ENCODE measurements at places on chromosomes 6 and 20.

DNA sequence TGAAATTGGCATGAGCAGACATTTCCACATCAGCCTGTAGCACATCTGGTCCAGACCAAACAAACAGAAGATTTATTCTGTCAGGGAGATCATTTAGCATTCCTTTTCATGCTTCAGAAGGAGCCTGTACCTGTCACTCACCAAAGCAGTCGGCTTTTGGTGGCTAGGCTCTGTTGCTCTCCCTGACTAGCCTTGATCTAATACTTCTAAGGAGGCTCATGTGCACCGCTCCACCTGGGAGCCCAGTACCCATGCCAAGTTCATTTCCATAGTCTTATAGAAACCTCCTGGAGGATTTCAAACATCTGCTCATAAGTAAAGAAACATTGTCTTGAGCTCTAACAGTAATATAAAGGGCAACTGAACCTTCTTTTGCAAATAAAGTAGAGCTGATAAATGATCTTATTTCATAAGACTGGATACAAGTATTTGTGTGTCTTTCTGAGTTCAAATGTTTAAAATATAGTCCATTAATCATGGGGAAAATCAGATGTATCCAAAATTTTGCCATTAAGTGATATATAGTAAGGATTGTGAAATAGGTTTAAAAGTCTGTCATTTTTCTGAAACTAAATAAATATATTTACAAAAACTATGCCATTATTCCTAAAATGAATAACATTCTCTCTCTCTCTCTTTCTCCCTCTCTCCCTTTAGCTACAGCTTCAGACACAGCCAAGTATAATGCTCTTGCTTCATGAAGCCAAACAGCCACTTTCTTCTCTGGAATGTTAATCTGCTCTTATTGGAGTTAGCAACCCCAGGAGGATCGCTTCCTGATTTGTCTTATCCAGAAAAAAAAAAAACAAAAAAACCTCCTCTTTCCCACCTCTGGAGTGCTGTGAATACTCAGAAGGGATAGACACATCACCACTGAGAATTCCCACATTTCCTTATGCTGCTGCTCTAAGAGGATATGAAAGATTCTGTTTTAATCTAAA lies 192.7 kb upstream of the TFAP2D start:
- DNase-seq: no peak

GRCh38 chr6:133948472-133948871 lies 4.6 kb upstream of the TBPL1 start:
- DNase-seq: no peak

- DNase-seq: peak; percentile 9
Measured at GRCh38 chr6:136784910-136785746, 7.1 kb downstream of the MAP3K5 start.

GRCh38 chr6:147058786-147059385 lies 145.3 kb upstream of the STXBP5 start:
- no peak for DNase-seq

DNA sequence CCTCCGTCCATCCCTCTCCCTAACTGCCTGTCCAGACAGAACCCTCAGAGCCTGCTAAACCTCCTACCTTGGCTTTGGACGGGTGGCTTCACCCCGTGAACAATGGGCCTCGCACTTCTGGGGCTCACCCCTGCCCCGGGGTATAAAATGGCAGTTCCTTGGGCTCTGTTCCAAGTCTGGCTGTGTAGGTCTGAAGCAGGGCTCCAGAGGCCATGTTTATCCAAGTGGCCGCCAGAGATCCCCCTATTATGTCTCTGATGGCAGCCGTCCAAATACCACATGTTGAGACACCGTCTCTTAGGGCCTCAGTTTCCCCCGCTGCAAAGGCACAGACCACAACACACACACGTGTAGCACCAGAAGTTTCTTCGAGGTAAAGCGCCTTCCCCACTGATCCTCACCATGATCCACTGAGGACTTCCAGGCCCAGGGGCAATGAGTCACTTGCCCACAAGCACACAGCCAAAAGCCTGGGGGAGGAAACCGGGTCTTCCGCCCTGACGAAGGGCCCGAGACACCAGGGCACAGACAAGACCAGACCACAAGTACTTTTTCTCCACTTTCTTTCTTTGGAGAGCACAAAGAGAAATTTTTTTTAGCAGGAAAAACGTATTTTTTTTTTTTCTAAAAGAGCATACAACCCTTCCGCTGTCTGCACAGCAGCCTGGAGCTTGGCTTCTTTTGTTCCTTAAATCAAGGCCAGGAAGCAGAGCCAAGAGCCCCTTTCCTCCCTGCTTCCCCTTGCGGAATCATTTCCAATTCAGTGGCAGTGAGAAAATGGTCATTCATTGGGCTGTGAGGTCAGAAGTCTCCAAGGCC lies 11.8 kb downstream of the CPNE5 start:
- no peak for DNase-seq

DNA sequence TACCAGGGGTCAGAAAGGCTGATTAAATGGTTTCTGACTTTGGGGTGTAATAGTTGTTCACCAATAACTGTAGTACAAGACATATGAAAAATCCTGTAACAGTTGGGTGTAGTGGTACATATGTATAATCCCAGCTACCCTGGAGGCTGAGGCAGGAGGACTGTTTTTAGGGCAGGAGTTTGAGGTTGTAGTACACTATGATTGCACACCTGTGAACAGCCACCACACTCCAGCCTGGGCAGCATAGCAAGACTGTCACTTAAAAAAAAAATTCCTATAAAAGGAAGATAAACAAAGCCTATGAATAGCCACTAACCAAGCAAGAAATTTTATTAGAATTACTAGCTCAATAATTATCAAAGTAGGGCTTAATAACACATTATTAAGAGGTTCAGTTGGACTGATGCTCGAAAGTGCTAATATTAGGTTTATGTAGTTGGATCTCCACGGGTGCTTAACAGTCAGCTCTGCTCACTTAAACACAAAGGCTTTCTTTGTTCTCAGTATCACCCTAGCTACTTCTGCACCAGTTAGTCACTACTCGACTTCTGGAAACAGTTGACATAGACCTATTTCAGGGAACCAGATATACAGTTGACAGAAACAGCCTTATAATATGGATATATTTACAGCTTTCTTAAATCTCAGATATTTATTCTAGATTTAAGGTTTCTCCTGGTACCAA lies 113.0 kb downstream of the MTFR2 start:
- no peak for DNase-seq

DNA sequence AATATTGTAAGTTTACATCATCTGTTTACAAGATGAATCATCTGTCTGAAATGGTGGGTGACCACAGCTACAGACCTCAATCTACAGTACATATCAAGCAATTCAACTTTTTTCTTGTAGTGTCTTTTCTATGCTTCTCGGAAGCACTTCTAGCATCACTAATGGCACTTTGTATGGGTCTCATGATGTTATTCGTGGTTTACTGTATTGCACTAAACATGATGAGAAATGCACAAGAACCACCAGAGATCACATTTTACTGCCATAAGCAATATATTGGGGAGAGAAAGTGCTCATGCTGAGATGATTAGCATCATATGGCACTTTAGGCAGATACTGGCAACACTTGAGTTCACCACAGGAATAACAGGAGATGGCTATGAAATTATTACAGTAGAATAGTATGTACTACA lies 15.4 kb upstream of the BTBD3 start:
- DNase-seq: no peak

DNA sequence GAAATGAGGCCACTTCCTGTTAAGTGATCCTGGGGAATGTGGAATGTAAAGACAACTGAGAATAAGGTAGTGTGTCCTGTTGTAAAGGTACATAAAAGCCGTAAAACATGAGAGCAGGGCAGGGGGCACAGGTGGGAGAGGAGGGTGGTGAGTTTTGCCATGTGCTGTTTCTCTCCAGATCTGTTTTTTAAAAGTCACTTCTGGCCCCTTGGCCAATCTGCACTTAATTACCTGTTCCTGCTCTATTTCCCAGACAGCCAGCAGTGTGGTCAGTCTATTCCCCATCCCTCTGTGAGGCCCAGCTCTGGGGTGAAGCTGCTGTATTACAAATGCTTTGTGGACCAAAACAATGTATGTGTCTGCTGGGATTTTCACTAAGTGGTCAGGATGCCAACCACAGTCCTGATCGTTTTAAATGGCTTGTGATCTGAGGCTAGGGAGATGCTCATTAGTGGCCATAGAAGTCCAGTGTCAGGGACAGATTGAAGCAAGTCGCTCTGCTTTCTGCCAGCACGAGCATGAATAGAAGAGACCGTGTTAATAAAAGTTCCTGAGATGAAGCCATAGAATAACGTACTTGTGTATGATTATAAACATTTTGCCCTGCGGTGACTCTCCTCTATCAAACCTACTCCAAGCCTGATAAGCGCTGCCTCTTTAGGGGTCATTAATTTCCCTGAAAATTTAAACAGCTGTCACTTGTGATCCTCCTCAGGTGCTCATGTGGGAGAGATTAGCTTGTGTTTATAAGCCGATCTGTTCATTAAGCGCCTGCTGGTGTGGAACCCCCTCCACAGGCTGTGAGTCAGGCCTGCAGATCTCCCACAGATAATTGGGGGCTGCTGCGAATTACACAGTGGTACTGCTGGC lies 111.8 kb upstream of the CENPW start:
- no peak for DNase-seq

DNA sequence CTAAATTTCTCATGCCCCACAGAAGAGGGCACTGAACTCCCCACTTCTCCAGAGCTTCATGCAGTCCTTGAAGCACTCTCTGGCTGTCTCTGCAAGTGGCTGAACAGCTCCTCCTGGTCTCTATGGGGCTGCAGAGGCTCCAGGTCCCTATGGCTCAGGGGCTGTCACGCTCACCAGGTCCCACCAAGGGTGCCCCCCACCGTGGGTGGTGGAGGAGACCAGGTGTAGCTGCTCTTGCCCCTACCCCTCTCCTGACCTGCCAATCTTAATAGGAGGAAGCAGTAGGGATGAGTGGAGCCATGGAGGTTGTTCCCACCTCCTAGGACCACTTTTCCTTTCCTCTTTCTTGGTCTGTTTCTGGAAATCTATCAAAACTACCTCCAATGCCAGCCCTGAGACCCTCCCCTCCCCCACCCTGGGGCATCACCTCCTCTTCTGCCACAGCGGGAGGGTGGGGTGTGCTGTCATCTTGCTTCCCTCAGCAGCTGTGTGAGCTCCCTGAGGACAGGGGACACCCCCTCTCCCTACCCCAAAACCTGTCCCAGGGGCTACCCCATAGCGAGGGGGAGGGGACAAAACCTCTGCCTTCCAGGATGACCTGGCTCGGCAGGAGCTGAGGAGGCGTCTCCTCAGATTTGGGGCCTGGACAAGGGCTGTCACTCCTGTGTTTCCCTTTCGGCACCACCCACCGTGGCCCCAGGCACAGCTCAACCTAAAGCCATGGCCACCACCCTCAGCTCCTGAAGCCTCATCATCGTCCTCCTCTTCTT lies 12.0 kb upstream of the RAET1E start:
- no peak for DNase-seq

GRCh38 chr6:52390361-52390727 lies 28.4 kb downstream of the PAQR8 start:
- DNase-seq: peak; percentile 30

GRCh38 chr6:3808199-3808598 lies 41.0 kb upstream of the FAM50B start:
- no peak for DNase-seq

- DNase-seq: no peak
Measured at GRCh38 chr6:5619249-5619648, 357.9 kb downstream of the FARS2 start.

- no peak for DNase-seq
Measured at GRCh38 chr6:118134206-118134605, 227.1 kb downstream of the SLC35F1 start.

DNA sequence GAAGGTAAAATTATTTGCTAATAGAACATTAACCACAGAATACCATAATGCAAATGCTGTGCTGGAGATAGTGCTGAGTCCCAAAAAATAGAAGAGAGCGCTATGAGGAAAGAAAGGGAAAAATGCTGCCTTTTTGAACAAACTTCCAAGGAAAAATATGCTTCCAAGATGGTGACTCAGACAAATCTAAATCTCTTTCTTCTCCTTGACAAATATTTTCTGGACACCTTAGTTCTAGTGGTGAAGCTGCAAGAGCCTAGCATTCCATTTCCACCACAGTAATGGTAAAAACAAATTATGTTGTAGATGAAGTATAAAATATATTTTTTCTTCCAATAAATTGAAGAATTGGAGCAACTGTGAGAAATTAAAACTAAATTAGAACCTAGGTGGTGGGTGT lies 155.6 kb upstream of the TBX18 start:
- DNase-seq: no peak

DNA sequence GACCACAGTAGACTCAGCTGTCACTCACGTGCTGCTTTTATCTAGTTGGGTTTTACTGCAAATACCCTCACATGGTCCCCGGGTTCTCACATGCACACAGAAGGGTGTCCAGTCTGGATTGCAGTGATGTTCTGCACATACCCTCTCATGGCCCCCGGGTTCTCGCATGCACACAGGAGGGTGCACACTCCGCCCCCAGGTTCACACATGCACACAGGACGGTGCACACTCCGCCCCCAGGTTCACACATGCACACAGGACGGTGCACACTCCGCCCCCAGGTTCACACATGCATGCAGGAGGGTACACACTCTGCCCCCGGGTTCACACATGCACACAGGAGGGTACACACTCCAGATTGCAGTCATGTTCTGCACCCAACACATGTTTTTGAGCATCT lies 224.3 kb downstream of the ERMARD start:
- DNase-seq: no peak

DNA sequence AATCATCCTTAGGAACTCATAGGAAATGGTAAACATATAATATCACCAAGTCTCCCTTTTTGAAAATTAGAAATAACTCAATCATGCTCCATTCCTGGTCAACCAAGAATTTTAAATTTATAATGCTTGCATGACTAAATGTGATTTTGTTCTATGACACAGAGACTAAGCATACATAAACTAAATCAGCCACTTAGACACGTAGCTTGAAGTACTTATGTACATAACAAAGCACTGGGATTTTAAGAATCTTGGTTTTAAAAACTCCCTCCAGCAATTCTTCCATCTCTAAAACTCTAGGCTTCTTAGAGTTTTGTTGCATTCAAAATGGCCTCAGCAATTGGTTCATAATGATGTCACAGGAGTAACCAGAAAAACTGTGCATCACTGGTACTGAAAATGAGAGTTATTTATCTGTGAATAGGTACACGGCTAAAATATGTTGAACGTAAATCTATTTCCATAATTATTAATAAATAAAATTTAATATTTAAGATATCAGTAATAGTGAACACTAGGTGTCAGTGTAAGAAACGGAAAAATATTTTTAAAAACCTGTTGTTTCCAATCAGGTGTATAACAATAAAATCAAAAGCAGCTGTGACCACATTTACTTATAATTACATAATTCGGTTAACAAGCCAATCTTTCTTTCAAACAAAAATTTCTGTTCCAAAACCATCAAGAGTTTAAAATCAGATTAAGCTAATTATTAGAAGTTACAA lies 241.6 kb upstream of the RUNX2 start:
- no peak for DNase-seq

DNA sequence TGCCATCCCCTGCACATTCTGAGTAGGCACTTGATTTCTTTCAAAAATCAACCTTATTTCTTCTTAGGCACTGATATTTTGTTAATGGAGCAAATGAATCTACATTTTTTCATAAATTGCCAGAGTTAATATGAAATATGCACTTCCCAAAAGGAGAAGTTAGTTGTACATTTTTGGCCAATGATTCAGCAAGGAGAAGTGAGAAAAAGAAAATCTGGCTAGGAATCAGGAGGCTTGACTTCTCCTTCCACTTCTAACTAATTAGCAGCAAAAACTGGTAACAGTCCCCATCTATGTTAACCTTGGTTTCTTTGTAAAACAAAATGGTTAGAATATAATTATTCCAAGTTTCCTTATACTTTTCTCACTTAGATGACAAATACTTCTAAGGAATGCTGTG lies 7.0 kb upstream of the DSE start:
- no peak for DNase-seq

Data from stimulated activated CD4-positive, alpha-beta T cell treated with anti-CD3 and anti-CD28 coated beads, TNF-alpha, amount 100 ng/mL, for 1 hour (primary cell).